ENCODE measurements at places on chromosomes 7 and 10. TPM values are rescaled to one million over a fixed set of nuclear protein-coding genes. Genes with fewer than 3 reads are reported as not detected.

The CHN2 gene
- total RNA-seq: 28.8 TPM

- no peak for ATAC-seq
Measured at GRCh38 chr10:78975926-78976325, 92.8 kb upstream of the ZMIZ1 start.

The SUN3 gene
- 1.6 TPM for total RNA-seq

The BICC1 gene
- 1.2 TPM for total RNA-seq

The VGF gene
- 28.4 TPM for total RNA-seq

- ATAC-seq: no peak
Measured at GRCh38 chr7:130719541-130719940, 14.5 kb downstream of the KLF14 start.

- no peak for ATAC-seq
Measured at GRCh38 chr7:151773797-151774196, 103.1 kb downstream of the PRKAG2 start.

DNA sequence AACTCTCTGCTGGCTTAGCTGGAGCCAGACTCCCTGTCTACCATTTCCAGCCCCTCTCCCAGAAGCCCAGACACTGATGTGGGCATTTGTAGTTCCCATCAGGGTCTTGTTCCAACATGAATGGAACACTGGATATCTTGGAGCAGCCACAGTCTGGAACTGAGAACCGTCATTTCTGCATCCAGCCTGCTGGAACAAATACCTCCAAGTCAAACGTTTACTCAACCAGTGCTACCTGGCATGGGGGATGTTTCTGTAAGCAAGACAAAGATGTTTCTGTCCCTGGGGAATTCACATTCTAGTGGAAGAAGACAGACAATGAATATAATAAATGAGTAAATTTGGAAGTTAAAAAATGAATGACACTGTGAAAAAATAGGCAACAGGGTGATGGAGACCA, 70.8 kb upstream of the ZNF438 start:
- no peak for ATAC-seq

GRCh38 chr10:88288320-88289059, 294.6 kb downstream of the RNLS start:
- peak; percentile 68 for ATAC-seq

DNA sequence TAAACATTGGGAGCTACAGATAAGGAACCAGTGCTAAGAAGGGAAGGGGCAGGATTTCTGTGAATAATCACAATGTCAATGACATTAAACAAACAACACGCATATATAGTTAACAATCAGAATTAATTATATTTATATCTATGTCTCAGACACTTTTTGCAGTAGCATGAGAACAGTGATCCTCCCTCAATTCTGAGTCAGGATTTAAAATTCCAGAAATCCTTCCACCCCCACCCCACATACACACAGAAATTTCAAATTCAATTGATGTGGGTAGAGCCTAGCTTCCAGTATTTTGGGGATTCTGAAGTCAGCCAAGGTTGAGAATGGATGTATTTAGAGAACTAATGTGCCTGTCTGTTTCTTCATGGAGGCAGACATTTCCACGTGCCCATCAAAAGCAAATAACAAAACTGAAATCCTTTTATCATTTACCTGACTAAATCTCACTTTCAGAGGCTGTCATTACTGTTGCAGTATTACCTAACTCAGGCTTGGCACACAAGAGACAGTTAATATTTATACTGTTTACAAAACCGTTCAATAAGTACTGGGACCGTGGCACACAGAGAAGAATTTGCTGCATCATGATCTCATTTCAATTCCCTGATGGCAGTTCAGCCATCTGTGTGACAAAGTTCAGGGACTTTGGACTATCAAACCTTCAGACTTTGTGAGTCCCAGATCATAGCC, 116.6 kb upstream of the PALS2 start:
- ATAC-seq: no peak

GRCh38 chr7:24328050-24328449, 44.1 kb downstream of the NPY start:
- ATAC-seq: peak; percentile 31

DNA sequence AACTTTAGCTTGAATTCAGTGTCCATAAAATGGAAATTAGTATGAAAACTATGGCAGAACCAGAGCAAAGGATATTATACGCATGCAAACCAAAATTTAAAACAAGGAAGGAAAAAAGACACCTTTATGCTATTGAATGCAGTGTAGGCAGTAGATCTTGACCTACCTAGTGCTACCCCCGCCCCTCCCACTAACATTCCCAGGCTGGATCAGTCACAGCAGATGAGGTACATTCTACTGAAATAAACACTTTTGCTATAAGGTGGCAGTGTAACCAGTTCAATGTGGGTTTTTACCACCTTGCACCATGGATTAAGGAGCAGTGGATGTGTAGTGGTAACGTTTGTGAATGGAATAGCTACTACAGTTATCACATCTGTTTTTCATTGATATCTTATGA, 27.9 kb downstream of the SRI start:
- ATAC-seq: no peak

- no peak for ATAC-seq
Measured at GRCh38 chr10:32360241-32360640, 13.3 kb upstream of the EPC1 start.

DNA sequence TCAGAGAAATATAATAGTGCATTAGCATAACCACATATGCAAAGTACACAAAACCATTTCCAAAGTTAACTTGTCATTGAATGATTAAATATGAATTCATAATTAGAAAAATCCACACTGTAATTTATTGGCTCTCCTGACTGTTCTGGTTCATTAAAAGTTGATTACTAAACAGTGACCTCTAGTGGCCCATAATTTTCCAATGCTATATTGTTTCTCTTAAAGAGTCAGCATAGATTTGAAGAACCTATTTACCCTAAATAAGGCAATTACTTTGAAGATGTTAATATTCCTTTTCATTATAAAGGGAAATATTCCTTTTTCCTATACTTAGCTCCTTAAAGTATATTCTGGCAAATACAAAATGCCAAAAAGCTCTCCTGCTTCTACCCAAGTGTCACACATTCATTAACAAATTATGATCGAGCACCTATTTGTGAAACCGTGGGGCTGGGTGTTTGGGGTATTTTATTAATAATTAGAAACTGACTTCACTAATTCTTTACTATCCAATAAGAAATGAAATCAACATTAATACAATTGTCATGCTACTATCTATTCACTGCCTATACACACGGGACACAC, 86.2 kb downstream of the HIBADH start:
- ATAC-seq: no peak

DNA sequence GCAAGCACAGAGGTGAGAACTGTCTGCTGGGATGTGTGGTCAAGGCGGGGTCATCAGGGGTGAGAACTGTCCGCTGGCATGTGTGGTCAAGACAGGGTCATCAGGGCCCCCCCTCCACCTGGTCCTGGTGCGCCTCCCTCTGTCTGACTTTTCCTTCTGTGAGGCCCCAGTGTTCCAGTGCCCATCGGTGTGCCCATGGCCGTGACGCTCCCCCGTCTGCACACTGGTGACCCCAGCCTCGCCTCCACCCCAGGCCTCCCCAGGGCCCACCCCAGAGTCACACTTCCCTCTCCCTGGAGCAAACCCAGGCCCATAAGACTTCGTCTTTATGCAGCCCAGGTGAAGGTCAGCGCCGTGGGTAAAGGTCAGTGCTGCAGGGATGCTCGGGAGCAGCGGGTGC, 70.1 kb upstream of the TCERG1L start:
- ATAC-seq: no peak

GRCh38 chr7:4056552-4057288, 625.4 kb upstream of the FOXK1 start:
- no peak for ATAC-seq

DNA sequence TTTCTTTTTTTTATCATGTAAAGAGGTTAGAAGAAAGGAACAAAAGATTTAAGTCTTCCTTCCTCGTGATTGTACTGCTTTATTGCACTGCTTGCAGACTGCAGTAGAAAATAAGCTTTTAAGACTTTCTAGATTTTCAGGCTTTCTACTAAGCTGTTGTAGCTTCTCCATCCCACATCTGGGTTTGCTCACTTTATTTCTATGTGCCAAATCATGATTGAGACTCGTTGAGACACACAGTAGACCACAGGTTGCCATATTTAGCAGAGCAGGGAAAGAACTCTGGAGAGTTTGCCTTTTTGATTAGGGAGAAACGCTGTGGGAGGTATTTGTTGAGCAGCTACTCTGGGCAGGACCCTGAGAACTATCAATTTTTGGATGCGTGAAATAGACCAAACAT, 89.2 kb upstream of the BTBD16 start:
- ATAC-seq: no peak

DNA sequence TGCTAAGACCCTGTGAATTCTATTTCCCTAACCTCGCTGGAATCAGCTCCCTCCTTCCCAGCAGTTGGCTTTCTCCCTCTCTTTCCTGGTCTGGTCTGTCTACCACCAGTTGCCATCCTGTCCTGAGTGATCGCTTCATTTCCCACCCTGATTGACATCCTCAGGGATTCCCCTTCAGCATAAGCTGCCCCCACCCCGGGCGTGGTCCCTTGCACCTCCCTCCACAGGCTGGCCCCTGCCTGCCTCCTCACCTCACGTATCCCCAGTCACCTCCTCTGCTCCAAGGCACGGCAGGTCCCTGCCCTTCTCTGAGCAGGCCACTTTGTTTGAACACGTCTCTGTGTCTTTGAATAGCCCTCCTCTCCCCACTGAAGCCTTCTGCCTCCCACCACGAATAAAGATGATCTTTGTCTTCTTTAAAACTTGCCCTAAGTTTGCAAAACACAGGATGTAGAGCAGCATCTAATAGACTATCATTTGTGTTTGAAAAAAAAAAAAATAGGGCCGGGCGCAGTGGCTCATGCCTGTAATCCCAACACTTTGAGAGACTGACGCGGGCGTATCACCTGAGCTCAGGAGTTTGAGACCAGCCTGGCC, 233.5 kb downstream of the CUX1 start:
- no peak for ATAC-seq

GRCh38 chr7:30650421-30650808, 31.8 kb downstream of the CRHR2 start:
- ATAC-seq: no peak

DNA sequence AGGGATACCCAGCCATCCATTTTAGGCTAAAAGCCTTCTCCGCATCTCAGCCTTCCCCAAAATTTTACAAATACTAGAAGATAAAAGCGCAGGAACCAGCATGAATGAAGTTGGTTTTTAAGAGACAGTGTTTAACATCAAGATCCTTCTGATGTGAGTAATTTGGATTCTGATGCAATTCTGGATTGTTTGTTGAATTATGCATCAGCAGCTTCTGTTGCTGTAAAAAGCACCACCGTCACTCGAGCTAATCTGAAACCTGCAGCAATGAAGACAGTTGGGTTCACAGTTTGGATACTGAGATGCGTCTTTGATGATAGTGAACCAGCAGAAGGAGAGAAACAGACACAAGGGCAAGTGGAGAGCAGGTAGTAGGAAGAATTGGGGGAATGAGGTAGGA, 179.2 kb downstream of the PLXNA4 start:
- no peak for ATAC-seq

The COL13A1 gene
- 50.6 TPM for total RNA-seq

The OIT3 gene
- total RNA-seq: not detected

All from motor neuron (in vitro differentiated cells).